ENCODE measurements at places on chromosomes 4 and X.

DNA sequence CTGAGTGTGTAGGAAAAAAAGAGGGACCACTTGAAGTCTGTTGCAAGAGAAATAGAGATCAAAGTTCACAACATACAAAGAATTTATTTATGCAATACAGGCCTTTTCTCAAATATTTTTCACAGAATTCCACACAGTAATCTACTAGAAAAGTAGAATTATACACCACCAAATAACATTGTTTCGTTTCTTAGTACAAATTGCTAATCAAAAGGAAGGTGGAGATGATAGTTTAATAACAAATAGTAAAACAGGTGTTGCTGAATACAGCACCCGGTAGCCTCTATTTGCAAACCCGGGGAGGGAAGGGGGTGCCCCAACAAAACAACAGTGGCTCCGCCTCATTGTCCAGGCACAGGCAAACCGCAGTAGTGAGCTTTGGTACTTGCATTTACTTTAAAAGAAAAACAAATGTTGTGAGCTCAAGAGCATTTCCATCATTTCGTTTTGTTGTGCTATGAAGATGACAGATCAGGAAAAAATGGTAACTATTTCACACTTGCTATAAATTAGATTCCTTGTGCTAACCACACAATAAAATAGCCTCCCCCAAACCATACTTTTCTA is 186.4 kb downstream of the DCLK2 start:
- no peak for DNase-seq

GRCh38 chrX:40391662-40392061 is 189.1 kb upstream of the ATP6AP2 start:
- DNase-seq: no peak

DNA sequence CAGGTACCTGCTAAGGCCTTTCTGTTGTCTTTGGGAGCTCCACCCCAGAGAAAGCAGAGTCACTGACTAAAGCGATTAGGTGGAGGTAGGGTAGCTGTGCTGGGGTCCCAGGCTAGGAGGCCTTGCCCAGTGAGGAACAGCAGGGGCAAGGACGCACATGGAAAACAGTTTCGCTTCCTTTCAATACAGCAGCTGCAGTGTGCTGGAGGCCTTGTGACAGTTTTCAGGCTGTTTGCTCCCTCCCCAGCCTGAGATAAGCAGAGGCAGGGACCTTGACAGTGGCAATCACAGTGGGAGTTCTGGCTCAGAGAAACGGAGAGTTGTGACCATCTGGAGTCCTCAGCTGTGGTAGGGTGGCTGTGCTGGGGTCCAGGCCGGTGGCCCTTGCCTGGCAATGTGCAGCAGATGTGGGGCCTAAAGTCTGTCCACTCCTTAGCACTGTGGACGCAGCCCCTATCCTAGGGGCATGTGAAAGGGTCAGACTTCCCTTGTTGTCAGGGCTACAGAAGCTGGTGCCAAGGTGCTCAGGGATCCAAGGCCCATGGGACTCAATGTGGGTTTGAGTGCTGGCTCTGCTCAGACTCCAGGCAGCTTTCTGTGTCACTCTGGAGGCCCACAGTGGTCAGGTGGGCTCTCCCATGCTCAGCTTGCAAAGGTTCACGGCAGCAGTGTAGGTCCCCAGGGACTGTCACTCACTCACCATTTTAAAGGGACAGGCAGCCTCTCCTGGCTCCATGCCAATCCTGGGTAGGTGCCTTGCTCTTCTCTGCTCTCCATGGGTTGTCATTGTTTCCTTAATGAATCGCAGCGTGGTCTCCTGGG is 534.9 kb upstream of the FMR1 start:
- no peak for DNase-seq

DNA sequence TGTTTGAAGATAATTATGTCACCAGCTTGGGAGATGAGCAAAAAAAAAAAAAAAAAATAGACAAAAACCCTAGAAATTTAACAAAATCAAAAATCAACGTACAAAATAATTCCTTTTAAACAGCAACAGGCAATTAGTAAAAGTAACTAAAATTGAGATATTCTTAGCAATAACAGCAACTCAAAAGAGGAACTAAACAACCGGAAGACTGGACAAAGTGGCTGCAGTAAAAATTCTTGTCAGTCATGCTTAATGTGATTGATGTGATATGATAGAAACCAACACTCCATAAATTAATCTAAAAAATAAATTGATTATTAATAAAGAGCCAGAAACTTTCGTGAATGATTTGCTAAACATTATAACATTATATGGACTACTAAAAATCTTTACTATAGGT is 1534.6 kb upstream of the AGA start:
- DNase-seq: no peak

- DNase-seq: no peak
These were observed 3.2 kb upstream of the HELT start for GRCh38 chr4:185015108-185015507.

DNA sequence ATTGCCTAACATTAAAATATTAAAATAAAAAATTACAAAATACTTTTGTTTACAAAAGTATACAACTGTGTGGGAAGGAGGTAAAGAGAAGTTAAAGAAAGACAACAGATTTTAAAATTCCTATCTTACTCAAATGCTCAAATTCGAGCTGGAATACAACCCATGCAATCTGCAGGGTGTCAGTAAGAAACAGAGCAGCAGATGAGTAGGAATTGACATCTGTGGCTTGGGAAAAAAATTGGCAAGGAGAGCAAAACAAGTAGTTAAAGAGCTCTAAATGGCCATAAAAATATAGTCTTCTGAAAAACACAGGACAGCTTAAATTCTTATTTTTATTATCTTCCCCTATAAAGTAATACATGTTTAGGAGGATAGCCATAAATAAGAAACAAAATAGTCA is 1609.0 kb upstream of the AGA start:
- DNase-seq: no peak

GRCh38 chr4:151418385-151418784 is 9.4 kb downstream of the FHIP1A start:
- DNase-seq: no peak

GRCh38 chrX:147950352-147950751 is 30.8 kb upstream of the FMR1NB start:
- no peak for DNase-seq

DNA sequence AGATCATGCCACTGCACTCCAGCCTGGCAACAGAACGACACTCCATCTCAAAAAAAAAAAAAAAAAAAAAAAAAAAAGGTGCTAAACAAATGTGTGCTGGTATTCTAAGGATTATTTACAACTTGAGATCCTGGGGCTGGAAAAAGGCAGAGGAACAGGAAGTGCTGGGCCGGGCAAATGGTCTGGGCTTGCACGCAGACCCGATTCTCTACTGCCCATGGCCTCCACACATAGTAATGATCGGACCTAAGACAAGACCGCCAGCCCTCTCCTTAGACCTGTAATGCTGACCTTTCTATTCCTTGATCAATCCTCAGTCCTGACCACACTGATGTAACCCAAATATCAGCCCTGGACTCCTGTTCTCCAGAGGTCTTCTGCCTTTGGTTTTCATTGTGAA is 67.8 kb downstream of the EFNB1 start:
- no peak for DNase-seq

DNA sequence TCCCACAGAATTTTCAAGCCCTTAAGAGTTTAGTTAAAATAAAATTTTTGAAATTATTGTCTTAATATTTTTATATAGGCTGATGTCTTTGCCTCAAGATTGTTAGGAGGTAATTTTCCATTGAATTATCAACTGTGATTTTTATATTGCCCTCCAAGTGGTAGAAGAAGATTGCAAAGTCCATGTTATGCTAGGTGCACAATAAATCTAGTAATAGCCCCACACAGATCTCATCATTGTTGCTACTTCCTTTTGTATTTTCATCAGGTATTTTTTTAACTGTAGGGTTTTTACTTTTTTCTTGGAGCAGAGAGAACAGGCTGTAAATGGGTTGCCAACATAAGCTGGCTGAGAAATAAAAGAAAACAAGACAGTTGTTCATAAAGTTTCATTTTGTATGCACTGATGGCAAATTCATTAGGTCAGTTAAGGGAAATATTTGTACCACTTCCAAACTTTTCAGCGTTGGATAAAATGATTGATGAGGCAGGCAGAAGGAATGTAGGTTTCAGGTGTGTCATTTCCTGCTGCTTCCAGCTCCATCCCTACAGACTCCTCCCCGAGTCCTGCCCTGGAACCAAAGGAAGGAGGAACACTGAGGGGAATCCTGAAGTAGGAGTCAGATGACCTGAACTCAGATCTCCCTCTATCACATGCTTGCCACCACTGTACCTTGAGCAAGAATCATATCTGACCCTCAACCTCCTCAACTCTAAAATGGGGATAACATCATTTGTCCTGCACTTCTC is 105.5 kb downstream of the PRRG1 start:
- DNase-seq: no peak

DNA sequence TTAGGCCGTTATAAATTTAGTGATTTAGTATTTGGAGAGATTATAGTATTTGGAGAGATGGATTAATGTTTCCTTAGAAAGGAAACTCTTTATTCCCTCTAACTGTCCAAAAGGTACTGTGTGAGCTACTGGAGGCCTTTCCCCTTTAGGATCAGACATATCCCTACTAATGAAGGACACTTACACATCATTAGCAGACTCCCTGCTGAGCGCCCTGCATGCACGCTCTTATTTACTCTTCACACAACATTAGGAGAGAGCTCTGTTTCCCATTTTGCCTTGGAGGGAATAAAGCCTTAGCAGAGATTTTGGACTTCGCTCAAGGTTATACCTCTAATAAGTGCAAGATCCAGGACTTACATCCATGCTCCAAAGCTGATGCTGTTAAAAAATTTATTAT is 17.8 kb upstream of the STOX2 start:
- no peak for DNase-seq

DNA sequence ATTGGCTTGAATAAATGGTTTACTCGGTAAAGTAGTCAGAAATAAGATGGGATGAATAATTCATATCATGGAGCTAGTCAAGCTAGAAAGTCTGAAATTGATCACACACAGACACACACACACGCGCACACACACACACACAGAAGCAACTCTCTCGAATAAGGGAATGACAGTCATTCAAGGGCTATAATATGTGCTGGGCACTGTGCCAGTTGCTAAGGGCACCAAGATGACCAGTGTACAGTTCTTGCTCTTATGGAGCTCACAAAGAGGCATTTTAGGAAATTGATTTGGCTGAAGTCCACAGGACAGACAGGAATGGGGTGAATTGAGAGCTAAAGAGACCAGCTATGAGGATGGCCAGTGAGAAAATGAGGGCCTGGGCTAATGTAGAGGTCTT is 34.2 kb upstream of the SH3D19 start:
- no peak for DNase-seq

GRCh38 chr4:692771-693554 is 4.0 kb upstream of the SLC49A3 start:
- DNase-seq: no peak

- no peak for DNase-seq
These were observed 6.2 kb downstream of the HNRNPD start for GRCh38 chr4:82367438-82368097.

DNA sequence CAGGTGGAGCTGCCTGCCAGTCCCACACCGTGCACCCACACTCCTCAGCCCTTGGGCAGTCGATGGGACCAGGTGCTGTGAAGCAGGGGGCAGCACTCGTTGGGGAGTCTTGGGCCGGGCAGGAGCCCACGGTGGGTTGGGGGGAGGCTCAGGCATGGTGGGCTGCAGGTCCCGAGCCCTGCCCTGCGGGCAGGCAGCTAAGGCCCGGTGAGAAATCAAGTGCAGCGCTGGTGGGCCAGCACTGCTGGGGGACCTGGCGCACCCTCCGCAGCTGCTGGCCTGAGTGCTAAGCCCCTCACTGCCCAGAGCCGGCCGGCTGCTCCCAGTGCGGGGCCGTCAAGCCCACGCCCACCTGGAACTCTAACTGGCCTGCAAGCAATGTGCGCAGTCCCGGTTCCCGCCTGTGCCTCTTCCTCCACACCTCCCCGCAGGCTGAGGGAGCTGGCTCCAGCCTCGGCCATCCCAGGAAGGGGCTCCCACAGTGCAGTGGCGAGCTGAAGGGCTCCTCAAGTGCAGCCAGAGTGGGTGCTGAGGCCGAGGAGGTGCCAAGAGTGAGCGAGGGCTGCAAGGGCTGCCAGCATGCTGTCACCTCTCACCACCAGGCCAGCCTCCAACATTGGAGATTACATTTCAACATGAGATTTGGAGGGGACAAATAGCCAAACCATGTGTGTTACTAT is 197.2 kb downstream of the NPNT start:
- DNase-seq: no peak

- no peak for DNase-seq
These were observed 469.0 kb upstream of the BOD1L1 start for GRCh38 chr4:14096396-14096965.

Data from endothelial cell (in vitro differentiated cells).